ENCODE measurements at places on chromosomes 11 and 22. TPM values are rescaled to one million over a fixed set of nuclear protein-coding genes. Genes with fewer than 3 reads are reported as not detected.

Gene C11orf42
- not detected for total RNA-seq

GRCh38 chr22:24994070-24994763 lies 41.7 kb downstream of the KIAA1671 start:
- no peak for DNase-seq

Gene BTBD18
- not detected for total RNA-seq

DNA sequence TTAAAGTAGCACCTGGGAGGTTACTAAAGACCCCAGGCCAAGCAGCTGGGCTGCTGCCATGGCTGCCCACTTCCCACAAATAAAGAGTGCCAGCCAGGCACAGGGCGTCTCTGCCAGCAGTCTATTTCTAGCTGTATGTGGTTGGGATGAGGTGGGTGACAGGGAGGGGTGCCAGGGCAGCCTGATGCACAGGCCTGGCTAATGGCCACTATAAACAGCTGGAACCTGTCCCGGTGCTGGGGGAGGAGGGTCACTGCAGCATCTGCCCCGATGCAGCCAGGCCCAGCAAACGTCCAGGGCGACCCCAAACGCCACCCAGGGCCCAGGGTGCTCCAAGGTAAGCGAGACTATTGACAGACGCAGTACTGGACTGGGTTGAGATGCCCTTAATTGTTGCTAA lies 37.4 kb downstream of the SCUBE1 start:
- DNase-seq = no peak

DNA sequence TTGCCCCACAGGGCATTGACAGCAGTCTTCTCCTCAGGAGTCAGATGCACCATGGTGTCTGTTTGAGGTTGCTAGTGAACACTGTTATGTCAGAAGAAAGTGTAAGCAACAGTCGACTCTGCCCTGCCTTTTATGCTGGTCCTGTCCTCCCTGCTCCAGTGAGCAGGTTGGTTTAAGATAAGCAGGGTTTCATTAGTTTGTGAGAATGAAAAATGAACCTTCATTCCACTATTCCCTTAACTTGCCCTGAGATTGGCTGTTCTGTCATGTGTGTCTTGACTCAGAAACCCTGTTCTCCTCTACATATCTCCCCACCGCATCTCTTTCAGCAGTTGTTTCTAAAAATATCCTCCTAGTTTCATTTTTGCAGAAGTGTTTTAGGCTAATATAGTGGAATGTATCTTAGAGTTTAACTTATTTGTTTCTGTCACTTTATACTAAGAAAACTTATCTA lies at the start of gene HBD:
Gene HBD, minus strand, starts transcription at position 103 of the 454 bp plus-strand sequence. Its CDS starts 50 bp downstream, at position 53.
- no peak for DNase-seq

Gene C22orf15
- not detected for total RNA-seq

Gene MS4A7
- total RNA-seq = 4.4 TPM

DNA sequence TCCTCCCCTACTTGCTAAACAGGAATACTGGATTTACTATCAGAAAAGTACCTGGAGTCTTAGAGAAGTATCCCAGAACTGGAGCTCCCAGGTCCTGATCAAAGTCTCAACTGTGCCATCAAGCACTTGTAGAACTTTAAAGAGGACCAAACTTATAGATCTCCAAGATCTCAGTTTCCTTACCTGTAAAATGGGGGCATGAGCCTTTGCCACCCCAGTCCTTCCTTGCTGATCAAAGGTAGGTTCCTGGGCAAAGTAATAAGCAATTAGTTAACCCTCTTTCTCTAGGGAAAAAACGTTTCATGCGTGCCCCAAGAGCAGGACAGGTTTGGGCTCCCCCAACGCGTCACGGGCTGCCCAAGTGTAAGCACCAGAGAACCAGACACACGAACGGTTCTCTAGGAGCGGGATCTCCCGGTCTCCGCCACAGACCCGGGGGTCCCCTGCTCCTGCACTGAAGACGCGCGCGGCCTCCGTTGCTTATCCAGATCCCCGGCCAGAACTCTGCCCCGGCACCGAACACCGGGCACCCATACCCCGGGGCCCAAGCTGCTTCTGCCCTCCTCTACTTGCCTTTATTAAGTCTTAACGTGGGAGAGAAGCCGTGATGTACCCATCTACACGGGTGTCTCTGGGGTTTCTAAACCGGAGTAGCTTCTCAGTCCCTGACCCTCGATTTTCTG lies 505 bp downstream of the ZNF214 start:
- DNase-seq = no peak

GRCh38 chr11:26947379-26947844 lies 46.5 kb upstream of the FIBIN start:
- no peak for DNase-seq

DNA sequence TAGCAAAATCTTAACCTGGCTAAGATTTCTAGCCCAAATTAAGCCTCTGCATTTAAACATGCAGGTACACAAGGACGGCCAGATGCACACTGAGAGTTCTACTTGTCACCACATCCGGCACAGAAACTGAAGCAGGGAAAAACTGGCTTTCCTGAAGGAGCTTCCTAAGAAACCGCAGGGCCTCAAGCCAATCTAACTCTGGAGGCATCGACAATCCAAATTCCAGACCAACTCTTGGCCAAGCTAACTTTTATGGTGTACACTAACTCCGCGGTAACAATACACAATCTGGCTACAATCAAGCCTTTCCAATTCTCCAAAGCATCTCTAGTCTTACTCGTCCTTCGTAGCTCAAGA lies 1.2 kb downstream of the MSANTD2 start:
- DNase-seq = no peak

DNA sequence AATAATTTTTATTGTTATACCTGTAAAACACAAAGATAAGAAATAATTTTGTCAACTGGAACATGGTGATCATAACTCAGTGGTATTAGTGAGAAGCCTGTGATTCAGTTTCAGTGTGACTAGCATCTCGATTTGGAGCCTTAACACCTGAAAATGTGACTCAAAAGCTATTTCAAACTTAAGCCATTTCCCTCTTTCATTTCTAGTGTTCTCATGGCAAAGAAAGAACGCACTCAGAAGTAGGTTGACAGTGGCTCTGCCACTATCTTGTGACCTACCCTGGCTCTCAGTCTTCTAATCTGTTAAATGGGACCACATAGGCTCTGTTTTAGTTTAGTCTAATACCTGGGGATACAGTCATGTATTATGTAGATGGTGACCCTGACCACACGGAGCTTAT lies 62.7 kb downstream of the ISX start:
- no peak for DNase-seq

DNA sequence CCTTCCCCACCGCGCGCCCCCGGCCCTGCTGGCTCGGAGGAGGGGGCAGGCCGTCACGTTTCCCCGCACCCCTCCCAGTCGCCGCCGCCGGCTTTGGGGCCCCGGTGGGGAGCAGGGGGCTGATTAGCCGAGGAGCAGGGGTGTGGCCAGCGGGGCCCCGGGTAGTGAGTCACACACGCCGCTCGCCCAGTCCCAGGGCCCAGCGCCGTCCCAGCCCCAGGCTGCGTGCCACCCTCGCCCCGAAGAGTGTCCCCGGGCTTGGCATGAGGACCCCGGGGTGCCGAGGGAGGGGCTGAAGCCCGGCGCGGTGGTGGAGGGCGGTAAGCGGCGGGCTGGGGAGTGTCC lies 34.4 kb downstream of the PRDM11 start:
- no peak for DNase-seq

GRCh38 chr11:123454796-123455195 lies 24.7 kb downstream of the GRAMD1B start:
- DNase-seq = no peak

- no peak for DNase-seq
Measured at GRCh38 chr11:115480611-115481010, 23.6 kb downstream of the CADM1 start.

DNA sequence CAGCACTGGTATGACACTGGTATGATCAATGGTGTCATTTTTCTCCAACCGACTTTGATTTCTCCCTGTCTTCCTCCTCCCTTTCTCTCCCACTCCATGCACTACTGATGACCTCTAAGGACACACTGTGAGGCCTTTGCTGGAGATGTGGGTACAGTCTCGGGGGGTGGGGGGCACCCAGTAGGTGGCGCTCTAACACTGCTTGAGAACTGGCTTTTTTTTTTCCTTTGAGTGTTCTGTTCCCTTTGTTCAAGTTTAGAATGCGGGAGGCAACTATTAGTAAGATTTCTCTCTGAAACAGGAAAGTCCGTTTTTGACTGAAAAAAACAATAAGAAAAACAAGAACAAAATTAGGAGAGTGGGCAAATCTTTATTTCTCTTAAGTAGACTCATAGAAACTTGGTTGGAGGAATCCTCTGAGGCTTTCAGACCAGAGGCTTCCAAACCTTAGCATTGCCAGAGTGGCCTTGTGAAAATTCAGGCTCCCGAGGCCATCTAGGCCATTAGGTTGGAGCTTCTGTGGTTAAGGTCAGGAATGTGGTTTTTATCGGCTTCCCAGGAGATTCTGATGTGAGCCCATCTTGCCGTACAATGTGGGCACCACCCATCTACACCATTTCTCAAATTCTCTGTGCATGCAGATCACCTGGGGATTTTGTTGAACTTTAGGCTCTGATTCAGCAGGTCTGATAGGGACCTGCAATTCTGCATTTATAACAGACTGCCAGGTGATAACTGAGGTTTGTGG lies 43.2 kb downstream of the PANX1 start:
- DNase-seq = no peak

- no peak for DNase-seq
Measured at GRCh38 chr22:47192651-47193437, 430.4 kb downstream of the TBC1D22A start.

- DNase-seq = no peak
Measured at GRCh38 chr11:134283461-134284230, 7.5 kb downstream of the GLB1L3 start.

- no peak for DNase-seq
Measured at GRCh38 chr22:27198518-27199035, 541.2 kb downstream of the MIAT start.

Gene C11orf86
- total RNA-seq = not detected

Gene EFEMP2
- total RNA-seq = 12.3 TPM

Gene OR6A2
- not detected for total RNA-seq

Gene UBQLNL
- total RNA-seq = not detected

DNA sequence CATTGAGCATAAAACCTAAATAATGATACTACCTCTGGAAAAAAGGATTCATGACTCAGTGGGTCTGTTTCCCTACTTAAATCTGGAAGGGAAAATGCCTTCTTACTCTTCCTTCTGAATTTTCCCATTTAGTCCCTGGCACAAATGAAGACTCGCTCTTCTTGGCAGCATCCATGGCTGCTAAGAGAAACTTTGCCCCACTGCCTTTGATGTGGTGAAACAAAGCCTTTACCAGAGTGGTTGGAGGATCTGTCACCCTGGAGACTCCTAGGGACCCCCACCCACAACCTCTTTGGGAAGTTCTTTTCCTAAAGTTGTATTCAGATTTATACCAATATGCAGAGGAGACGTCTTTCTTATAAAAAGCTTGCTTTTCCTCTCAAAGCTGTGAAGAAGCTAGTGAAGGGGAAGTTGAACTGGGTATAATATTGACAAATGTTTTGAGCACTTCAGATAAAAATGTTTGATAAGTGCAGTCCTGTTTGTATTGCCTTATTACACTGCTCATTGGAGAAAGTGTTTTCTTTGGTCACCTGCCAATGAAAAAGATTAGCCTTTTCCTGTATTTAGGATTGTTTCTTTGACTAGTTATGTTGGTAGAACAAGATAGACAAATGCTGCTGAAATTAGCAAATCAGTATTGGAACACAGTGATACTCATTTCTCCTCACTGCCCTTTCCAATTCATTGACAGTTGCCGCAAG lies 77.3 kb downstream of the ARFGAP2 start:
- DNase-seq = no peak

DNA sequence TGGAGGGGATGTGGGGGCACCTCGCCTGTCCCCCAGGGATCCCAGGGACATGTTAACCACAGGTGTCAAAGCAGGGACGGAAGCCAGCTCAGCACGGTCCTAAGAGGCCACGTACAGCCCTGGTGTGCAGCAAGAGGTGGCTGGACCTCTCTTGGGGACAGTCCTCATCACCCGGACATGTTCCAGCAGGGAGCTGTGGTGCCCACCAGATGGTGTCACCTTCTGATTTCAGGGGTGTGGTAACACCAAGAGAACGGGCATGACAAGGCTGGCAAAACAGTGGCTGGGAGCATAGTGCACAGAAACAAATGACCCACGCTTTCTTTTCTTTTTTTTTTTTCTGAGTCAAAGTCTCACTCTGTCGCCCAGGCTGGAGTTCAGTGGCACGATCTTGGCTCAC lies 25.6 kb upstream of the COMT start:
- DNase-seq = no peak

DNA sequence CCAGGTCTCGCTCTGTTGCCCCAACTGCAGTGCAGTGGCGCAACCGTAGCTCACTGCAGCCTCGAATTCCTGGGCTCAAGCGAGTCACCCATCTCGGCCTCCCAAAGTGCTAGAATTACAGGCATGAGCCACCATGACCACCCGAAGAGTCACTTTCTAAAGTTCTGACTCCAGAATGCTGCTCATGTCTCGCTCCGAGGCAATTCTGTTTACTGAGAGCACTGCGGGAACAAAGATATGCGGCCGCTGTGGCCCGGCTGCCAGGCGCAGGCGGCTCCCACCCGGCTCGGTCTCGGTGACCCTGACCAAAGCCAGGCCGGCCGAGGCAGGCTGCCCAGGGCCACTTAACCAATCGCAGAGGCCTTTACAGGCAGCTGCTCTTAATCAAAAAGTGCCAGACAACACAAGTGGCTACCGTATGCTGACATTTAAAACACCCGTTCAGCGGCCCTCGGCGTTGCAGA lies 78.7 kb downstream of the PHF21B start:
- no peak for DNase-seq

GRCh38 chr11:29782447-29782846 lies 234.4 kb downstream of the KCNA4 start:
- DNase-seq = no peak

Gene MAJIN
- not detected for total RNA-seq

Gene OR51A7
- not detected for total RNA-seq

Gene GLB1L3
- total RNA-seq = under 0.01 TPM

- no peak for DNase-seq
Measured at GRCh38 chr11:27757953-27758352, 57.7 kb upstream of the BDNF start.

Gene MYRF
- total RNA-seq = 0.22 TPM
